DMS79 (cell line): ENCODE measurements at places on chromosomes 7 and 10.

- DNase-seq, result no peak
These were observed 257.0 kb downstream of the CREB5 start for GRCh38 chr7:28669330-28669729.

- no peak for DNase-seq
These were observed 9.7 kb upstream of the ANK3 start for GRCh38 chr10:60399328-60399727.

- no peak for DNase-seq
These were observed 16.2 kb upstream of the LRRN3 start for GRCh38 chr7:111074748-111075146.

GRCh38 chr7:35424869-35425495 is 171.1 kb upstream of the TBX20 start:
- no peak for DNase-seq

- no peak for DNase-seq
These were observed 95.5 kb downstream of the DIP2C start for GRCh38 chr10:593901-594457.

GRCh38 chr10:122303271-122304053 is 32.4 kb downstream of the BTBD16 start:
- DNase-seq, result no peak

GRCh38 chr10:24849051-24849450 is 103.4 kb downstream of the PRTFDC1 start:
- no peak for DNase-seq

DNA sequence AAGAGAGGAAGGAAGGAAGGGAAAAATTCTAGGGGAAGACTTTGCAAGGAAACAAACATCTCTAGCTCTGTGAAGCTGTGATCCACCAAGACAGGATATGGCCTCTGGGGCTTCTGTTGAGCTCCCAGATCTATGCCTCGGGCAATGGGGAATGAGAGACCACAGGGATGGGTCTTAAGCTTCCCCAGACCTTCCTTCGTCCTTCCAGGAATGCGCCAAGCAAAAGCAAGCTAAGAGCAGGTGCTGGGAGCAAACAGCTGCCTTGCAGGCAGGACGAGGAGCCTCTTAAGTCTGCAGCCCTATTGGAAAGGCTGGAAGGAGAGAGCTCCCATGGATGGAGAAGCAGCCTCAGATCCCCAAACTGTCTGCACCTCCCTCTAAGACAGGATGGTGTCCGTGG is 21.9 kb upstream of the ELN start:
- no peak for DNase-seq

DNA sequence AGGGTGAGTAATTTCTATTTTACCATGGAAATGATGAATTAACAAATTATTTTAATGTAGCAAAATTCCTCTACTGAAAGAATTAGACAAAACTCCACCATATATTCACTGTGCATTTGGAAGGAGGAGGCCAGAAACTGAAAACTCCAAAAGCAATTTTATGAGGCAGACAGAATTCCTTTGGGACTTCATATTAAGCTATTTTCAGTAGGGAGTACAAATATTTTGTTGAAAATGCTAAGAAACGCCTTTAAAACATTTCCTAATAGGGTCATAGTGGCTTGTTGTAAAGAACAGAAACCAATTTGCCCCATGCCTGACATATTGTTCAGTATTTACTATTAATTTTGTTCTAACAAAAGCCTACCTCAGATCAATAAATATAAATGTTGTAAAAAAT is 117.8 kb downstream of the TES start:
- no peak for DNase-seq

- no peak for DNase-seq
These were observed 144.8 kb downstream of the ZNF248 start for GRCh38 chr10:37712489-37713131.

GRCh38 chr10:125296598-125296997 is 136.2 kb upstream of the CTBP2 start:
- no peak for DNase-seq

DNA sequence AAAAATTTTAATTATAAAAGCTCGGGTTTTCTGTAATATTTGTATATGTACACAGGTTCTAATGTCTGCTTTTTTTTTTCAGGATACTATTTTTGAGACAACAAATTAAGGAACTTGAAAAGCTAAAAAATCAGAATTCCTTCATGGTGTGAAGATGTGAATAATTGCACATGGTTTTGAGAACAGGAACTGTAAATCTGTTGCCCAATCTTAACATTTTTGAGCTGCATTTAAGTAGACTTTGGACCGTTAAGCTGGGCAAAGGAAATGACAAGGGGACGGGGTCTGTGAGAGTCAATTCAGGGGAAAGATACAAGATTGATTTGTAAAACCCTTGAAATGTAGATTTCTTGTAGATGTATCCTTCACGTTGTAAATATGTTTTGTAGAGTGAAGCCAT is 57.9 kb upstream of the BAMBI start:
- DNase-seq, result no peak

GRCh38 chr10:72079356-72079755 is 9.0 kb downstream of the SPOCK2 start:
- DNase-seq, result no peak

DNA sequence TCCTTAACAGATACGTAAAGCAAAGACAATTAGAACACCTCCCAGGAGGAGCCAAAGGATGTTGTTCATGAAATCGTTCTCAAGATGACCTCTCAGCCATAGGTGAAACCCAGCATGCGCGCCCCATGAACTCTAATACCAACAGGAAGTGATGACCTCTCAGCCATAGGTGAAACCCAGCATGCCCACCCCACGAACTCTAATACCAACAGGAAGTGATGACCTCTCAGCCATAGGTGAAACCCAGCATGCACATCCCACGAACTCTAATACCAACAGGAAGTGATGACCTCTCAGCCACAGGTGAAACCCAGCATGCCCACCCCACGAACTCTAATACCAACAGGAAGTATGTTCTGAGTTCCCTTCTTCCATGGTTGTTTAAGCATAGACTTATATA is 205.2 kb upstream of the ADARB2 start:
- DNase-seq, result no peak

- no peak for DNase-seq
These were observed 34.3 kb upstream of the EXOC6 start for GRCh38 chr10:92813979-92814378.

GRCh38 chr7:100093054-100093453 is 4.3 kb downstream of the COPS6 start:
- no peak for DNase-seq

DNA sequence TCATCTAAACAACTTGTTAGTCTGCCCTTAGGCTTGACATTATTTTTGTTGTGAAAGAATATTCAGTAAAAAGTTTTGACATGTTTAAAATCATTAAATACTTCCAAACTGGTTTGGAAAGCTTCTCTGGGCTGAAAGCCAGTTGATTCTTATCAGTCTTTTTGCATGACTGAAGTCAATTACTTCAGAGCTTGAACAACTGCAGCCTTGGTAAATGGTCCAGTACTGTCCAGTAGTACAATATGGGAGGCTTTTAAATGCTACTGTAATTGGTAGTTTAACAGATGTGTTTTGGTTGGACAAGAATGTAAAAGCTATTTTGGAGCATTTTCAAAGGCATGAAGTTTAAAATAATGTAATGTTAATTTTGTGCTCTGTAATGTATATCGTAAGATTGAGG is 103.4 kb downstream of the SDK1 start:
- peak; percentile 71 for DNase-seq

DNA sequence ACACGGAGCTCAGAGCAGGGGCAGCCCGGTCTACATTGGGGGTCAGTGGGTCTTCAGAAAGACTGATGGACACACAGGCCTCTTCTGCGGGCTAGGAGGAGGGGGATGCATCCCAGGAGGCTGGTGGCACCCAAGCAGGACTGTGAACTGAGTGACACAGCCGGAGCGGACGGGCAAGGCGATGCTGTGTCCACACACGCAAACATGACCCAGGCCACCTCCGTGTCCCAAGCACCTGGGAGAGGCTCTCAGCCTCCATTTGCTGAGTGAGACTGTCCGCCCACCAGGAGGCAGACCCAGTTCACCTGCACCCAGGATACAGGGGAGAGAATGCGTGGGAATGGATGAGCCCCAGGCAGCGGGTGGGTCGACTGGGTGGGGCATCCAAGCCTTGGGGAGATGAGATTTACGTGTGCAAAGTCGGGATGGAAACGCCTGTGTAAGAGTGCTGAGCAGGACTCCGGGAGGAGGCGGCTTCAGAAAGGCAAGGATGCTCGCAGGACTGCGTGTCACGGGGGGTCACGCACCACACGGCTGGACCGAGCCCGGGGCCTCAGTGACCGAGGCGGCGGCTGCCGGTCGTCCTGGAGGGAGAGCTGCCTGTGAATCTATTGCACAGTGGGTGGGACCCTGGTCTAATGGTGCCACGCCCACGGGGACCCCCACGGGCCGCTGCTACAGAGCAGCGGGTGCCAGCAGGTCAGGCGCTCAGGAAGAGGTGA is 262.8 kb downstream of the ADARB2 start:
- DNase-seq, result no peak

DNA sequence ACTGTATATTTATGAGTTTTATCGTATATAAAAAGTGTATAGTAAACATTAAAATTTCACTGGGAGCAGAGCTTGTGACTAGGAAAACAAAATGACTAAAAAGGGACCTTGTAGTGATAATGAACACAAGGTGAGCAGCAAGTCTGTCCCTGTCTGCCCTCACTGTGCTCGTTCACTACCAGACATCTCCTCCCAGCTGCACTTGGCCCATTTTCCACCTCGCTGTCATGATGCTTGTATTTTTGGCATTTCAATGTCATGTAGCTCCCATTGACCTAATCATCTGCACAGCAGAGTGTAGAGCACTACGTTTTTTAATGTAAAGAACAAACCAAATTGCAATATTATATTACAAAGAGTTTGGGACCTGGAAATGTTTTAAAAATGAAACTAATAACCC is 207.2 kb downstream of the ZEB1 start:
- no peak for DNase-seq

GRCh38 chr10:132368881-132369635 is 27.9 kb upstream of the PWWP2B start:
- DNase-seq, result no peak

DNA sequence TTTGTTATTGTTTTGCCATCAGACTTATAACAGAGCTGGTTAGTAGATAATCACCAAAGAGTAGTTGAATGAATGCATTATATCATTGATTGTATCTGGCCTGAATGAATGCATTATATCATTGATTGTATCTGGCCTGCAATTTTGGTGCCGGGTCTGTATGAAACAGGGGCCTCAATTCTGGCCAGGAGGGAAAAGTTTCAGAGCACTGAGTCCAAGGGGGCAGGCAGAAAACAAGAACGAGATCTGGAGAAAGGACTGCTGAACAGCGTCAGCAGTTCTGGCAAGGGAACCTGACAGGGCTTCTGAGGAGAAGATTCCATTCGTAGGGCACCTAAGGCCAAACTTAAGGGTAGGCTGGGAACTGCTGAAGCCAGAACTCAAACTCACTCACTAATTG is 128.0 kb downstream of the SEMA3C start:
- no peak for DNase-seq

DNA sequence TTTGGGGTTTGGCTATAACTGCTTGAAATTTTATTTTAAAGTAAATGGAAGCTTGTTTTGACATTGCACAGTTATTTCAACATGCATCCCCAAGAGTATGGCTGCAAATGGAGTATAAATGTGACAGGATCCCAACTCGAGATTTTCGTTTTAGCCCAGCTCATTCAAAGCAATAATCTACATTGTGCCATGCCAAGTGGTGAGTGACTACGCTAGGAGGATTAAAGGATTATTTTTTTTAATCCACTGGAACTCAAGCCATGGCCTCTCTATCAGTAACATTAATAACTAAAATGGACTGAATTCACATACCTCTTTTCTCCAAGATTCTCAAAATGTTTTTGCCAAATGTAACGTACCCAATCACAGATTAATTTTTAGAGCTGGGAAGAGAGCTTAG is 60.6 kb upstream of the AUTS2 start:
- DNase-seq, result no peak

GRCh38 chr10:97914171-97914836 is 64.7 kb downstream of the GOLGA7B start:
- DNase-seq, result no peak

DNA sequence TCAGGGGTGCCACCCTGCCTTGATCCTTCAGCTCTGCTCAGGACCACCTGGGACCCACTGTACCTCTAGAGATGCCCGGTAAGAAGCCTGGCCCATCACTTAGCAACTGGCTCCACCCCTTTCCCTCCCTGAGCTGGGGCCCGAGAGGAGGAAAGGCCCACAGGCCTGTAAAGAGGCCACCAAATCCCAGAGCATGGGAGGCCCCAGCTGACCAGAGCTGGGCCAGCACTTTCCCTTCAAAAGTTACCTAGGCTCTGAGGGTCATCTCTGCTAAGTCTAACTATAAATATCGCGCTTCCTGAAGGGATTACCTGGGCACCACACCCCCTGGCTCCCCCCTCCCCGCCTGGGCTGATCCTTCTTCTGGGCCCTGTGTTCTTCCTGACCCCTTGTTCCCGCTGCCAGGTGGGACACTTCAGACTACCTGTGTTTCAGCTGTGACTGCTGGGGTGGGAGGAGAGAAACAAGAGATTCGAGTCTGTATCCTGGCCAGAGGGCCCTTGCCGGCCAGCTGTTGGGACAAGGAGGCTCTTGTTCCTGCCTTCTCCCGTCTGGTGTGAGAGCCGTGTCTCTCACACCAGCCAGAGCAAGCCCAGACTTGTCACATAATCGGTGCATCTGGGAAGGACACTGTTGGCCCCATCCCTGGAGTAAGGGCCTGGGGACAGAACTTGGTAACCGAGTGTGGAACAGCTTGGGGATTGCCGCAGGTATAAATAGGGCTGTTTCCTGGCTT is 22.8 kb upstream of the ANKRD2 start:
- peak; percentile 33 for DNase-seq

GRCh38 chr7:159067576-159068487 is 76.8 kb downstream of the VIPR2 start:
- DNase-seq, result no peak

DNA sequence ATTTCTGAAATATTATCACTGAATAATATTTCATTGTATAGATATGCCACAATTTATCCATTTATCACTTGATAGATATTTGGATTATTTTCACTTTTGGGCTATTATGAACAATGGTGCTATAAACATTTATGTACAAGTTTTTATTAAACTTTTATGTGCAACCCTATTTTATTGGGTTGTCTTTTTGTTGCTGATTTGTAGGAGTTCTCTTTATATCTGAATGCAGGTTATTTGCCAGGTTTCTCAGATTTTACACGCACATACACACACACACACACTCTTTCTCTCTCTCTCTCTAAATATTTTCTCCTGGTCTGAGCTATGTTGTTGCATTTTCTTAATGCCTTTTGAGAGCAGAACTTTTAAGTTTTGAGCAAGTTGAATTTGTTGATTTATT is 36.2 kb downstream of the ADK start:
- DNase-seq, result no peak

DNA sequence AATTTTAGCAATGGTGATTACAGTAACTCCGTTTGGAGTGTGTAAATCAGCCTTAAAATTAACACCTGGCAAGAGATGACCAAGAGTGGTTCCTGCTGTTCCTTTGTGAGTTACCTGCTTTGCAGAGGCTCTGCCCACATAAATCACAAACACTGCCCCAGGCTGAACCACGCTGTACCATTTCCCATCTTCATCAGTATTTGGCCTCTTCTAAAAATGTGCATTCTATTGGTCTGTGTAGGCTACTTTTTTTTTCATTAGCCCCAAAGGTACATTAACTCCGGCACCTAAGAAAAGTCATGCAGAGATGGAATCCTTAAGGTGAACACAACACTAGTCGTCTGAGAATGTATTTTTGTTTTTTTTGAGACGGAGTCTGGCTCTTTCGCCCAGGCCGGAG is 96.1 kb downstream of the PROSER2 start:
- DNase-seq, result no peak

GRCh38 chr10:102324061-102324460 is 71.4 kb upstream of the NFKB2 start:
- DNase-seq, result no peak

GRCh38 chr10:114103284-114103683 is 59.6 kb downstream of the ADRB1 start:
- no peak for DNase-seq

- no peak for DNase-seq
These were observed 12.3 kb downstream of the BTAF1 start for GRCh38 chr10:91935886-91936285.
